Stimulated activated CD8-positive, alpha-beta memory T cell treated with anti-CD3 and anti-CD28 coated beads, Interleukin-7, amount 100 ng/mL, for 4 hours (primary cell): ENCODE measurements at places on chromosomes 4 and X.

DNA sequence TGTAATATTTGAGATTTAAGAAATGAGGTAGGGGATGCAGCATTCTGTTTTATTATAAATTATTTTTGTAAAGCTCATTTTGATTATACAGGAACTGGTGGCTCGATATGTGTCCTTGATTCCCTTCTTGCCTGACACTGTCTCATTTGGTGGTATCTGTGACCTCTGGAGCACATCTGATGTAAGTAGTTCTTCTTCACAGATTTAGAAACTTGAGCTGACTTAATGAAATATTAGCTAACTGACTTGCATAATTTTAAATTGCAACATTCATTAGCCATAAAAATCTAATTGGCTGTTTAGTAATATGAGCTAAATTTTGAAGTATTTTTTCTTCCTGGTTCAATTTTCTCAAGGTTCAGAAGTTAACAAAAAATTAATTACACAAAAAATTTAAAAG lies 69.1 kb downstream of the FBXL5 start:
- DNase-seq, result no peak

GRCh38 chrX:41014776-41015360 lies 70.4 kb upstream of the USP9X start:
- DNase-seq, result no peak

GRCh38 chr4:53508446-53508845 lies 82.8 kb downstream of the LNX1 start:
- DNase-seq, result no peak

DNA sequence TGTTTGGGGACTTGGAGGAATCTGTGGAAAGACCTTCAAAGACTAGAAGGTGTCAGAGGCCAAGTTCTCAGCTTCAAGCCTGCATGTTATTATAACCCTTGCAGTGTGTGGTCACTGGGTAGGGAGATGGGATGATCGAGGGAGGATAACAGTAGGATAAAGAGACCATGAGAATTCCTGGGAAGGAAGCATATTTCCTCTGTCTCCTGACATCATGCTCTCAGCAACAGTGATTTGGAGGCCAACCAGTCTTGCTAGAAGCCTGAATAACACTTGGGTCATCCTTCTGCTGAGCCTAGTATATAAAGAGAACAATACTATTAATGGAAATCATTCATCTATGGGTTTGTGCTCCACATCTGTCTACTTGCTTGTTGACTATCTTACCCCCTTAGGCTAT lies 40.9 kb upstream of the ANXA3 start:
- DNase-seq, result no peak

DNA sequence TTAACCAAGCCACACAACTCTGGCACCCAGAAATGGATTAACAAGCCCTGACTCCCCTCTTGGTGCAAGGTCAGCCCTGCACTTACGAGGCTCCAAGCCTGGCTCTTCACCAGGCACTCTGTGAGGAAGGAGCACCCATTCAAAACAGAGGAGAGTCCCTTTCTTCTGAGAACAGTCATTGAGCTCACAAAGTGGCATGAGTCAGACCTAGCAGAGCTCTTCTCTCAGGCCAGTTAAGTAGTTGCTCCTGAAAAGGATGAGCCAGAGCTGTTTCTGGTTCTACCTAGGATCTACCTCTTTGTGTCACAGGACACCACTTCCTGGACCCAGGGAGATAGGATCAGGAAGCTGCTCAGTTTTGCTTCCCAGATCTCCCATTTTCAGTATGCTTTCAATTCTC lies 48.2 kb downstream of the EVC2 start:
- no peak for DNase-seq

DNA sequence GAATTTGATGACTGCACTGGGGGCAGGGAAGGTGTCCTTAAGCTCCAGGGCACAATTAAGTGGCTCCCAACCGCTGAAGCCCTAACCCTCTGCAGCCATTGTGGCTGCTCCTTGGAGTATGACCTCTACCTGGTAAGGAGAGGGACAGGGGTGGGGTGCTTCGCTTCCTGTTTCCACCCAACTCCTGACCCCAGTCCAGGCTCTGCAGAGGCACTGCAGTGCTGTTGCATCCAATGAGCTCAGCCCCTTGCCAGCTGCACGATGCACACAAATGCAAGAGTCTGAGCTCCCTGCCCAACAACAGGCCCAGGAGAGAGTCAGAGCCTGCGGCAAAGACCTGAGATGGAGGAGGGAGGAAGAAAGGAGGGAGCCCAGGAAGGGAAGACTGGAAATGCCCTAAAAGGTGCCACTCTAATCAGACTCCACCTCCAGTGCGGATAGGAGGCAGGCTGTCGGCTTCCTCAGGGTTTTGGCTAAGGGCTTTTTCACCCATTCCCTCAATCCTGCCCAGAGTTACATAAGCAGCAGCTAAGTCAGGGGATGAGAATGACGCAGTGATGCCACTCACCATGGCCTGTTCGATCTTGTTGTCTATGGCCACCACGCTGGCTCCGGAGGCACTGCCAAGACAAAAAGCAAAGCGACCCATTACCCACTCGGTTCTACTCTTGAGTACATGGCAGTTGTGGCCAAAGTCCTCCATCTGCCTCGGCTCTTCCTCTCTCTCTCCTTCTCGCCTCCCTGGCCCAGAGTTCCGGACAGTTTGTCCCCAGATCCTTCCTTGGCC lies 60.1 kb downstream of the TSC22D3 start:
- no peak for DNase-seq

DNA sequence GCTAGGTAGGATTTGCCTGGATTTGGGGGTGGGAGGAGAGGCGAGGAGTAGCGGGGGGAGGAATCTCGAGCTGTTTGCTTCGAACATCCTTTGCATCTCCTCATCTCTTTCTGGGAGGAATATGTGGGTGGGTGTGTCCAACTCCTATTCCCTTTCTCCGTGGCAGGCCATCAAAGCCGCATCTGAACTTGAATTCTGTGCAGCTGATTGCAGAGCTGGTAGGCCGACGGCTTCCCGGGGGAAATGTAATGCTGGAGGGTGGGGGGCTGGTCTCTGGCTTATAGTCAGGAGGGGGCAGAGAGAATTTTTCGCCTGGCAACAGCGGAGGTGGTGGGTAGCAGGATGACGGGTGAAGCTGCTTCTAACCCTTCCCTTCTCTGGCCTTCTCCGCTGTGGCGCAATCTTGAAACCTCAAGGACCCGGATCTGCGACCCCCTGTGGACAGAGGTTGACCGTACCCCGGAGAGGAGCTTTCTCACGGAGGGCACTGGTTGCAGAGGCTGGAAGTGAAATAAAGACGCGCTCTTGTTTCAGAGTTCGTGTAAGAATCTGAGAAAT lies 628 bp downstream of the ZCCHC12 start:
- DNase-seq, result no peak

- DNase-seq, result no peak
Observed at GRCh38 chrX:53281321-53281822, at the start of gene IQSEC2. Gene IQSEC2 (minus strand): TSS chrX:53281584.

DNA sequence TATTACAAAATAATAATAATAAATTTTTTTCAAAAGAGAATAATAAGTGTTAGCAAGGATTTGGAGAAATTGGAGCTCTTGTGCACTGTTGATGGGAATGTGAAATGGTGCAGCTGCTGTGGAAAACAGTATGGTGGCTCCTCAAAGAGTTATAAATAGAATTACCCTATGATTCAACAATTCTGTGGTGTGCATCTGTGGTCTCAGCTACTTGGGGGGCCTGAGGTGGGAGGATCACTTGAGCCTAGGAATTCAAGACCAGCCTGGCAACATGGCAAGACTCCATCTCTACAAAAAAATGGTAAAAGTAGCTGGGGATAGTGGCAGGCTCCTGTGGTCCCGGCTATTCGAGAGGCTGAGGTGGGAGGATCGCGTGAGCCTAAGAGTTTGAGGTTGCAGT lies 19.6 kb downstream of the MND1 start:
- DNase-seq, result no peak

- DNase-seq, result no peak
Observed at GRCh38 chr4:150262611-150263010, 184.4 kb downstream of the DCLK2 start.

GRCh38 chr4:81436096-81436495 lies 35.6 kb downstream of the RASGEF1B start:
- DNase-seq, result no peak

DNA sequence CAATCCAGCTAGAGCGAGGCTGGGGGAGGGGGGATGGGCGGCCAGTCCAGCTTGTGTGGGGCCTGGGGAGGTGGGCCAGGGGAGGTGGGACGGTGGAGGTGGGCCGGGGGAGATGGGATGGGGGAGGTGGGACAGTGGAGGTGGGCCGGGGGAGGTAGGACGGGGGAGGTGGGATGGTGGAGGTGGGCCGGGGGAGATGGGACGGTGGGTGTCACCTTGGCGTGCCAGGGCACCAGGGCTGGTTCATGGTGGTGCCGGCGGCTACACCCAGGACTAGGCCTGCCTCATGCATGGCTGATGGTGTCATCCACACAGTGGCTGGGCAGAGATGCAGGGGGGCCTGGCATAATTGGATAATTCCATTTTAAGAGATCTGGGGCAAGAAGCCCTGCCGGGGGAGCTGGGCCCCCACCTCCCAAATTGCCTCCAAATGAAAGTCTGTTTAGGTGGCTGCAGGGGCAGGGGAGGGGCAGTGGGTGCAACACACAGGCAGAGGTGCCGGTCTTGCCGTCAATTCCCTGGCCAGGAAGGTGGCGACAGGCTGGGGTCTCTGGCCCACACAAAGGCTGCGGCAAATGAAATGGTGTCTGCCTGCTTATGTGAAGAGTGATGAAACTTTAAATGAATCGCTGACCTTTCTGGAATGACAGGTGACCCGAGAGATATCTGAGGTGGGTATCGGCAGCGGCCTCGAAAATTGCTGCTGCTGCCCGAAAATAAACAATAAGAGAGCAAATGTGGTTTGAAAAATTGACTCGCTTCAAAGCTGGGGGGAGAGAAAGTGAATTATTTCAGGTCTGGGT lies 82.1 kb downstream of the FAM53A start:
- no peak for DNase-seq

GRCh38 chrX:119573840-119574393 lies 446 bp upstream of the UBE2A start:
- no peak for DNase-seq

- no peak for DNase-seq
Observed at GRCh38 chr4:5050520-5051277, 581 bp upstream of the STK32B start.

DNA sequence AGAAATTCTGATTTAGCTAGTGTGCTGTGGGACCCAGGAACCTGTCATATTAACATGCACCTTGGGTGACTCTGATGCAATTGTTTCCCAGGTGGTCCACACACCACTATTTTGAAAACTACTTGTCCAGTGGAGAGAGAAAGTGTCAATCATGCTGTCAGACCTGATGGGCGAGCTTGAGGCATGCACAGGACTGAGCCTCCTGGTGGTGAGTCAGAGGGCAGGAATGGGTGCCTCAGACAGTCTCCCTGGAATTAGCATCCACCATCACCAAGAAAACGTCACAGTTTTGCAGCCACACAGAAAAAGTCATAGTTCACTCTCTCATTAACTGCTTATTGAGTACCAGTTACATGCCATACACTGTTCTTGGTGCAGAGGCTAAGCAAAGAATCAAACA lies 181.8 kb upstream of the MAOA start:
- DNase-seq, result no peak

DNA sequence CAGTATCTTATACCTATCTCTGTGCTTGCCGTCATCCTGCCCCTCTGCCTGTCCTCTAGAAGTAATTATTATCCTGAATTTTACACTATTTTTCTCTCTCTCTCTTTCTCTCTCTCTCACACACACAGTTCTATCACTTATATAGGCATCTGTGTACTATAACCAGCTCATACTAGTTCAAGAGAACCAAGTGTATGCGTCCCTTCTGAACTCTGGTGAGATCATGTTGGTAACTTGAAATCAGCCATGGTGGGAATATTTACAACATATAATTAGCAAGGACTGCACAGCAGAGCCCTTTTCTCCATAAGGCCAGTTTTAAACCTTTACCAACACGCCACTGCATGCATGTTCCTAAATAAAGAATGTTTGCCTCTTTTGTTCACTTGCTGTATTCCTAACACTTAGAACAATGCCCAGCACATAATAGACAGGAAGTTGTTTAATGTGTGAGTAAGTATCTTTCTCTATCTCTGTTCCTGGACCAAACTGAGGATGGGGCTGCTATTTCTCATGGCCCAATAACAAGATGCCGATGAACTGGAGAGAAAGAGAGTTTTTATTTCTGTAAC lies 51.1 kb upstream of the IL21 start:
- DNase-seq, result no peak

GRCh38 chrX:104621781-104622180 lies 55.8 kb downstream of the IL1RAPL2 start:
- no peak for DNase-seq

GRCh38 chrX:154727871-154728270 lies 23.0 kb downstream of the GAB3 start:
- no peak for DNase-seq

GRCh38 chr4:159002950-159003349 lies 99.9 kb upstream of the RAPGEF2 start:
- no peak for DNase-seq

DNA sequence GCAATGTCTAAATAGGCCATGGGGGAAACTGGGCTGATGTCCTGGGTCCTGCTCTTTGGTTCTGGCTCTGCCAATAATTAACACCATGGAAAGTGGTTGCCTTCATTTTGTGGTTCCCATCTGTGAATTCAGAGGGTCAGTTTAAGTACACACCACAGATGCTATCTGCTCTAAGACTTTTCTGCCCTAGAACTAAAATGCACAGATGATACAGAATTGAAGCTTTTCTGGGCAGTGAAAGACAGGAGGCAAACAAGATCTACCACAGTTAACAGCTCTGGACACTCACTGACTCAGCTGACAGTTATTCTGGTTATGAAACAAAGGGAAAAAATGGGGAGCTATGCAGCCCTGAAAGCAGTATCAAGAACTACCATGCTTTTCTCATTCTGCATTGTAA lies 37.3 kb downstream of the APBB2 start:
- no peak for DNase-seq

- DNase-seq, result no peak
Observed at GRCh38 chr4:74267998-74268606, 40.2 kb upstream of the EPGN start.

DNA sequence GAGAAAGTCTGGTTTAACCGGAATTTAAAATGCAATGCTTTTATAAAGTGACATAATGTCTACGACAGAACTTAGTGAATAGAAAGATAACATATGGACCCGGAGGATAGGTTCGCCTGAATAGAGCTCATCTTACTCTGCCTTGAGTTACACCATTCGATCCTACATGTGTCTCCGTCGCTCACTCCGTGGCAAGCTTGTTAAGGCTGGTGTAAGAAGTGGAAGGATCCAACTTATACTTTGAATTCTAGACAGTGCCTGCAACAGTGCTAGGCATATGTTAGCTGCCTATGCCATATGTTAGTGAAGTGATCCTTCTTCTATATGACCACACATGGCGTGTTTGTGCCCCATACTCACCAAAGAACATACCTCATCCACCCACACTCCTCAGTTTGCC lies 50.9 kb downstream of the SEL1L3 start:
- no peak for DNase-seq

DNA sequence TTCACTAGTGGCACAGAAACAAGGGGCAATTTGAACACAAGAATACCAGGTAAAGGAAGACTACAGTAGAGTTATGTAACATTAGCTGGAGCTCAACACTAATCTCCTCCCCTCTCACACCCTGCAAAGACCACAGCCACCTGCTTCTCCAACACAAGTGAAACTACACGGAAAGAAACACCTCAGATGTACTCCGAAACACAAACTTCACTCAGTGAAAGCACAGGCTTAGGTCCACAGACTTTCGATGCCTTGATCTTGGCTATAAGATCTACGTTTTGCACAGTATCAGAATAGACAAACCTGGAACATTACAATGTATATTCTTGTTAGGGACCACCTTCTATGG lies 7.6 kb downstream of the ACSL1 start:
- no peak for DNase-seq

GRCh38 chr4:91288702-91289311 lies 1015.0 kb upstream of the GRID2 start:
- no peak for DNase-seq
